Activated CD8-positive, alpha-beta memory T cell treated with anti-CD3 and anti-CD28 coated beads, Interleukin-2, amount 10 ng/mL, durations not matched to agents 7 days and 5 days (primary cell): ENCODE measurements at places on chromosomes 11 and 22.

GRCh38 chr11:89052220-89052619 is 13.6 kb downstream of the GRM5 start:
- H3K36me3 ChIP-seq = no peaks in the 10 kb centered on the region
- no peaks in the 10 kb centered on the region for H3K4me1 ChIP-seq
- H3K27ac ChIP-seq = no peak overlapping the region
- no peaks in the 10 kb centered on the region for H3K27me3 ChIP-seq
- no peak for DNase-seq

DNA sequence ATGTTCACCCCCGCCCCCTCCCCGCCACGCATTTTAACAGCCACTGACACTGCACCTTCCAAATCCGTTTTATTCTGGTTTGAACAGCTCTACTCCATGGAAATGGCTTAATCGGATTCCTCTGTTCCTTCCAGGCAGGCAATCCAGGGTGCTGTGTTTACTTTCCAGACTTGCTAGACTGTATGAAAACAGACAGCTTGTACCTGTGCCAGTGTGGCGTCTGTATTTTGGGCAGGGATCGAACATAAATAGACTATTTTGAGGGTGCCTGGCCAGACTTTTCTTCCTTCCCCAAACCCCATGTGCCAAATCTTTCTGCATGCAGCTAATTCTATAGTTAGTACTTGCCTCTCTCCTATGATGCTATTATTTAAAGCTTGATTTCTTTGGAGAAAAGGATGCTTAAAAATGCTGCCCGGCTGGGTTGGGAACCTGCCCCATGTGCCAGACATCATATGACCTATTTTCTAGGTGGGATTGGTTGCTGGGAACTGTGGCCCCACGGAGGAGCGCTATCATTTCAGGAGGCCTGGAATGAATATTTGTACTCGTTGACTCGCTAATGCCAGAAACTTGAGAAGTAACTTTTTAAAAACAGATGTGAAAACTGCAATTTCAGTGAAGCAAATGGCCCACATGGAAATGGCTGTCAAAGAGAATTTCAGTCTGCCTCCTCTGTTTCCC is 814.8 kb downstream of the BRD1 start:
- peak; percentile 16 for DNase-seq
- no peaks in the 10 kb centered on the region for H3K36me3 ChIP-seq
- H3K27ac ChIP-seq = no peak overlapping the region
- H3K4me3 ChIP-seq = no peak overlapping the region

DNA sequence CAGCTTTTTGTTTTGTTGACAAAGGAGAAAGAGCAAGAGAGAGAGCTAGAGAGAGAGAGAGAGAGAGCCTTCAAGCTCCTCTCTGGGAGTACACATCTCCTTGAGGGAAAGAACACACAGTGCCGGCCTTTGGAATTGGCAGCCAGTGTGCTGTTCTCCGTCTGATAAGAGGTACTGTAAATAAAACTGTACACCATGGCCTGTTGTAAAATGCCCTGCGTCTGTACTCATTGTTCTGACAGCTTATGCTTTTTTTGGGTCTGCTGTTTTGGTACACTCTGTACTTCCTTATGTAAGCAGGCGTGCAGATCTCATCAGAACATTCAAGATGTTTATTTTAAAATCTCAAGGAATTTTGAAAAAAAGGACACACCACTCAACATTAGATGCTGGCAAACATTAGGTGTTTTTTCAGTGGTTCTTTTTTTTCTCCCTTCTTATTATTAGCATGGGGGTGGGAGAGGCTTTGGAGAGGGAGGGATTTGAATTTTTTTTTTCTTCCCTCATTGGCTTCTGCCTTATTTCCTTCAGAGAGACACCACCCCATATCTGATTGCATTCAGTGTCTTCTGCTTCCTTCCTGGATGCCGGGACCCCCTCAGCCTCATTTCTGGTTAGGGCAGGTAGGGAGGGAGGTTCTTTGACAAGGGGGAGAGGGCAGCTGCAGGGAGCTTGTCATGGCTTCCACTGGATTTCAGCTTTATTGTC is 116.8 kb upstream of the NNMT start:
- no peak overlapping the region for H3K4me3 ChIP-seq
- DNase-seq = no peak
- peaks cover 61% of the 10 kb centered on the region for H3K4me1 ChIP-seq
- no peak overlapping the region for H3K27ac ChIP-seq

GRCh38 chr22:26336773-26337172 is 92.3 kb upstream of the ASPHD2 start:
- no peak overlapping the region for H3K4me3 ChIP-seq
- H3K36me3 ChIP-seq = no peaks in the 10 kb centered on the region
- peaks cover 45% of the 10 kb centered on the region for H3K27me3 ChIP-seq
- DNase-seq = no peak
- no peak overlapping the region for H3K27ac ChIP-seq

DNA sequence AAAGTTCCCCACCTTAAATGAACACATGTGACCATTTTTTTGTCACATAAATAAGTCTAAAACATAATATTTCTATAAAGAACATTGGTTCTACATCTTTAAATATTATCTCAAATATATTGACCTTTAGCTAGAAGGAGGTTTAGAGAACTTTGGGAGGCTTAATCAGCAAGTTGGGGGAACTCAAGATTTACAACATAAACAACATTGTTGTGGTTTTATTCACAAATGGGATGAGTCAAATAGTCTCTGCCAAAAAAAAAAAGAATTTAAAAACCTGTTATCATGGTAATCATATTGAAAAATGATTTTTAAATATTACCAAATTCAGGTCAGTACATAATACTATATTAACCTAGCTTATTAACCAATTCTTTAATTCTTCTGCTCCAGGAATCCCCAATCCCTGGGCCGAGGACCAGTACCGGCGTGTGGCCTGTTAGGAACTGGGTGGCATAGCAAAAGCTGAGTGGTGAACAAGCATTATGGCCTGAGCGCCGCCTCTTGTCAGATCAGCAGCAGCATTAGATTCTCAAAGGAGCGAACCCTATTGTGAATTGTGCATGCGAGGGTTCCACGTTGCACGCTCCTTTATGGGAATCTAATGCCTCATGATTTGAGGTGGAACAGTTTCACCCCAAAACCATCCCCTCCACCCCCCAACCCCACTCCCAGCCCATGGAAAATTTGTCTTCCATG is 98.2 kb downstream of the RDX start:
- peaks cover 3% of the 10 kb centered on the region for H3K4me1 ChIP-seq
- H3K27ac ChIP-seq = no peak overlapping the region
- H3K36me3 ChIP-seq = peaks cover 1% of the 10 kb centered on the region
- H3K4me3 ChIP-seq = no peak overlapping the region

DNA sequence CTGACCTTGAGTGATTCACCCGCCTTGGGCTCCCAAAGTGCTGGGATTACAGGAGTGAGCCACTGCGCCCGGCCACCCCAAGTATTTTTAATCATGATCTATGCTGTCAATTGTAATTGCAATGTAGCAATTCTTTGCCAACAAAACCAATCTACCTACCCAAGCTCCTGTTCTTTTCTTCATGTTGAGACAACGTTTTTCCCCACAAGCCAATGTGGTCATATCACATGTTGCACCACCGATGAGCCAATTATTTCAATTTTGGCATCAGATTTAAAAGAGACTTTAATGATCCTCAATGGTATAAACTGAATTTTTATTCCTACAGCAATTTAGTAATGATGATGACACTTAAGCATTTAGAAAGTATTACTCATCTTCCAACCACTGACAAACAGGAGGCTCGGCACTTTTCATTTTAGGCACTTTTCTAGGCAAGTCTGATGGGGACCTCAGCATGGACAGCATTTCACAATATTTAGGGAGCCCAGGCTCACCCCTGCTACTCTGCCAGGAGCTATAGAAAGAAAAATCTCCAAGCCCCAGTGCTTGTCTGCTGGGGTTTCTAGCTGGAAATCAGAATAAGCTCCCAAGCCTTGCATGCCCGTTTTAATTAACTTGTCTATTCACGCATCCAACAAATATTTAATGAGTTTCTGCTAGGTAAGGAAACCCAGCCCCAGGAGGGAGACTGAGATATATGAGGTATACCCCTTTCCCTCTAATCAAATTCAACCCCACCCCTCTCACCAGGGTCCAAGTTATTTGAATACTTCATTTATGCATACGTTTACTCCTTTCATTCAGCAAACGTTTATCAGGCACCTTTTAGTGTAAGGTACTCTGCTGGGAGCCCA is 291.4 kb downstream of the ST3GAL4 start:
- no peaks in the 10 kb centered on the region for H3K4me1 ChIP-seq
- H3K27ac ChIP-seq = no peak overlapping the region
- H3K4me3 ChIP-seq = no peak overlapping the region
- no peaks in the 10 kb centered on the region for H3K36me3 ChIP-seq
- DNase-seq = no peak

DNA sequence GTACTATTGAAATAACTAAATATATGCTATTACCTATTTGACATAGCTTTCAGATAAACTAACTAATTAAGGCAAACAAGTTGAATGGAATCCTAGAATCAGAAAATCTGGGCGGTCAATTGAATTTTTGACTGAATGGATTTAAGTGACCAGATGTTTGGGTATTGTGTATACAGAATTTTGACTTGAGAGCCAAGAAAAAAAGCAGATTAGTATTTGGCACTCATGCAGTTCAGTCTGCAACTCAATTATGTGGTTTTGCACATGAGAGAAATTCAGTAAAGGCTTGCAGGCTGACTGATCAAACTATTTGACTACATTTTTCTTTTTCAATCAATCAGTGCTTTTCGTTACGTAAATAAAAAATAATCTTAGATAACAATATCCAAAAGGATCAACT is 254.8 kb downstream of the GUCY1A2 start:
- H3K27me3 ChIP-seq = no peaks in the 10 kb centered on the region
- no peak overlapping the region for H3K4me3 ChIP-seq
- H3K36me3 ChIP-seq = no peaks in the 10 kb centered on the region
- no peak for DNase-seq
- no peaks in the 10 kb centered on the region for H3K4me1 ChIP-seq

GRCh38 chr11:68996376-68997123 is 15.8 kb upstream of the MRGPRD start:
- no peak overlapping the region for H3K4me3 ChIP-seq
- peaks cover 3% of the 10 kb centered on the region for H3K4me1 ChIP-seq
- no peak overlapping the region for H3K27ac ChIP-seq
- H3K36me3 ChIP-seq = no peaks in the 10 kb centered on the region
- DNase-seq = no peak

DNA sequence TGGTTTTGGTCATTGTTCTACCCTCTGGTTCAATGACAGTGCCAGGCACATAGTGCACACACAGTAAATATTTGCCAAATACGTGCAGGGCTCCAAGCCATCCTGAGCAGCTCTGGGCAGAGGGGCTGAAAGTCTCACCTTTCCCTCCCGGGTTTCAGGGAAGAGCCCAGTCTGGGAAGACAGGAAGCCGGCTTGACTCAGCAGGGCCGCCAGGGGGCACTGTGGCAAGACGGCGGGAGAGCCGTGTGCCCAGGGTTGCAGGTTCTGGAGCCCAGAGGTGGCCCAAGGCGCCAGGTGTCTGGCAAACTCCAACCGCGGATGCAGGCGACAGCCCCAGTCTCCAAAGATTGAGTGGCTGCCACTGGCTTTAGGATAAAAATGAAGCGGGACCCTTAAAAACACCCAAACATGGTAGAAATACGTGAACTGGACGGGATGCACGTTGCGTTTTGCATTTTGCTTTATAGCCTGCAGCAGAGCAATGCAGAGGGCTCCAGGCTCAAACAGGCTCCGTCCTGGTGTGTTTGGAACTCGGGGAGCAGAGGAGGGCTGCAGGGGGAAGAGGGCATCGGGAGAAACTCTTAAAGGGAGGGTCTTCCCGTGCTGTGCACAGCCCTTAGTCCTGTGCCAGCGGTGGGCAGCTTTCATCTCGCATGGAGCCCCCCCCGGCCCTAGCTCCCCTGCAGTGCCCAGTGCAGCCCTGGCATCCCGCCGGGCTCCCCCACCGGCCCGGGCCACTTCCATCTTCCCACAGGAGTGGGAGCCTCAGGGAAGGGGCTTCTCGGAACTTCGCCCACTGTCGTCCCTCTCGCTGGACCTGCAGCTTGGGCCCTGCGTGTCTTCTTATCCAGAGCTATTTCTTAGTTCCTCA is 10.7 kb downstream of the KRTAP5-5 start:
- H3K4me3 ChIP-seq = no peak overlapping the region
- H3K27me3 ChIP-seq = peaks cover 14% of the 10 kb centered on the region
- DNase-seq = no peak

GRCh38 chr22:36831206-36831605 is 14.4 kb upstream of the PVALB start:
- H3K27me3 ChIP-seq = peaks cover 34% of the 10 kb centered on the region
- no peak overlapping the region for H3K27ac ChIP-seq
- no peak for DNase-seq
- no peaks in the 10 kb centered on the region for H3K36me3 ChIP-seq
- H3K4me3 ChIP-seq = no peak overlapping the region
- H3K4me1 ChIP-seq = peaks cover 9% of the 10 kb centered on the region

DNA sequence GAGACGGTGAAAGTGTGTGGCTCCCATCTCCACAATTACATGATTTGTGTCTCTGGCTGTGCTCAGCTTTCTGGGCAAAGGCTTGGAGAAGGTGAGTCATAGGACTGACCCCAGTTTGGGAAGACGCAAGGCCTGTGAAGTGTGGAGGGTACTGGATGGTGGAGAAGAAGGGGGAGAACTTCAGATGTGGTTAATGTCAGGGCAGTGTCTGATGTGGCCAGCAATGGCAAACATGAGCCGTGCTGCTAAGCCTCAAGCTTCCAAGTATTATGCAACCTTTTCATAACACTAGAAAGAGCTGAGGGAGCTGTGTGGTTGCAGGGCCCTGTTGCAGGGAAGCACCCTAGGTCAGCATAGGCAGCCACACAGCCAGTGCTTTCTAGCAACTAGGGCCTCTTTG is 110.9 kb downstream of the NTM start:
- no peaks in the 10 kb centered on the region for H3K4me1 ChIP-seq
- no peak overlapping the region for H3K27ac ChIP-seq
- DNase-seq = no peak
- no peaks in the 10 kb centered on the region for H3K36me3 ChIP-seq
- no peaks in the 10 kb centered on the region for H3K27me3 ChIP-seq

- H3K27ac ChIP-seq = peak overlapping the region; percentile 82
- H3K36me3 ChIP-seq = peaks cover 19% of the 10 kb centered on the region
- H3K27me3 ChIP-seq = no peaks in the 10 kb centered on the region
- no peak for DNase-seq
Observed at GRCh38 chr11:28105869-28106268, 2.1 kb downstream of the KIF18A start.

DNA sequence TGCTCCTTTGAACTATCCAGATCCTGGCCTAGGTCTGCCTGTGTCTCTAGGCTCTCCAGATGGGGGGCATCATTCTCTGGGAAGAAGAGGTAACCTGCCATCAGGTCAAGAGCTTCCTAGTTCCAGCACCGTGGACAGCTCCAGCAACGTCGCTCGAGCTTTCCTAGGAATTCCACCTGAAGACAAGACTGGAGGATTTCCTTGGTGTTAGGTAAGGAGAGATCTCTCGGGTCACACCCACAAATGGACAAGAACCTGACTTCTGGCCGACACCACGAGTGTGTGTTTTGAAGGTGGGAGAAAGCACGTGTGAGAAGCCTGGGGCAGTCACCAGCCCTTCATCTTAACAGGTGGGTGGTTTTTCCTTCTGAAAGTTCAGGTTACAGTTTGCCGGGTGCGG is 1.2 kb downstream of the PRG3 start:
- no peak for DNase-seq
- no peak overlapping the region for H3K27ac ChIP-seq
- H3K27me3 ChIP-seq = peaks cover 8% of the 10 kb centered on the region
- no peak overlapping the region for H3K4me3 ChIP-seq
- no peaks in the 10 kb centered on the region for H3K36me3 ChIP-seq
